ENCODE measurements at places on chromosomes 3 and 15.

GRCh38 chr3:99867594-99868310 lies 50.1 kb downstream of the CMSS1 start:
- DNase-seq, result no peak

DNA sequence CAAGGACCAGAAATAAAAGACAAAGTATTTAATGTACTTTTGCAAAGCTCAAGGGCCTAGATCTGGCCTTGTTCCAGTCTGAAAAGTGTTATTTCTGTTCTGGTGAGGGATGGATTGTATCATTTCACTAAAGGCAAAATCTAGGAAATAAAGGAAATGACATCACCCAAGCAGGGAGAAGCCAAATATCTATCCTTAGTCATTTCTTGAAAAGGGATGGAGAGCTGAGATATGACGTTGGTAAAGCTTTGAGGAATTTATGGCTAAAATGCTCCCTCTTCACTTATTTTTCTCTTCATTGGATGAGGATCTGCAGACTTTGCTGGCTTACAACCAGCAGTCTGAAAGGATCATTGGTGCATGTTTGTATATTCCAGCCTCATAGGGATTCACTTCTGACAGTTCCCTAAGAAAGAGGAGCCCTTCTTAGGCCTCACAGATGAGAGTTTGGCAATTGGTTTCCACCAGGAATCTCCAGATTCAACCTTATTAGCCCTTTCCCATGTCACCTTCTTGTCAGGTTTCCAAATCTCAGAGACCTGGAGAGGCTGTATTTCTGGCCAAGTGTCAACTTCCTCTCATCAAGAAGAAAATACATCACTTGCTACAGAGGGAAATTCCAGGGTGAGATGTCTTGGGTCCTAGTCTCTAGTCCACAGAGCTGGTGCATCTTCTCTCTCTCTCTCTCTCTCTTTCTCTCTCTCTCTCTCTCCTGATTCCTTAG lies 93.7 kb upstream of the BOC start:
- no peak for DNase-seq

- DNase-seq, result no peak
Measured at GRCh38 chr15:79455361-79455760, 23.2 kb downstream of the MINAR1 start.

DNA sequence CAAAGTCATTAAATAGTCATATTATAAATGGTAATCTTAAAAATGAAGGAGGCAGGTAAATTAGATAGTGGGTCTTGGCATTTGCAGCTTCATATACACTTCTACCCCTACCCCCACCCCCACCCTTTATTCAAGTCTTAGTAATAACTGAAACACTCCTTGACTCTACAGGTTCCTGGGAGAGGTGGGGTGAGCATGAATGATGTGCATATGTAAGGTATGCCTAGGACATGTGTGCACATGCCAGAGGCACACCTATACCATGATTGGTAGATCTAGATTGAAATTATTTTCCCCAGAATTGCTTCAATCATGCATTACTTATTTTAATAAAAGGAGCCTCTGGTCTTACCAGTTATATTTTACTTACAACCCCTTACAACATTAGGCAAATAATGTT lies 40.1 kb upstream of the PDCD6IP start:
- DNase-seq, result no peak

- DNase-seq, result no peak
Measured at GRCh38 chr3:156176048-156176447, 55.7 kb downstream of the KCNAB1 start.

GRCh38 chr3:115272036-115272824 lies 125.1 kb upstream of the ZBTB20 start:
- no peak for DNase-seq

Measured in WERI-Rb-1 (cell line).